ENCODE measurements at places on chromosomes 2 and 18. TPM values are rescaled to one million over a fixed set of nuclear protein-coding genes. Genes with fewer than 3 reads are reported as not detected.
A peak's percentile ranks its signal among the peaks of the same experiment; 100 is the strongest.

The SERPINB13 gene
- not detected for total RNA-seq

The MSH6 gene
- total RNA-seq: 33.6 TPM

The MOCOS gene
- 9.0 TPM for total RNA-seq

The ADAM23 gene
- total RNA-seq: 3.1 TPM

The ANKRD36 gene
- total RNA-seq: 25.2 TPM

DNA sequence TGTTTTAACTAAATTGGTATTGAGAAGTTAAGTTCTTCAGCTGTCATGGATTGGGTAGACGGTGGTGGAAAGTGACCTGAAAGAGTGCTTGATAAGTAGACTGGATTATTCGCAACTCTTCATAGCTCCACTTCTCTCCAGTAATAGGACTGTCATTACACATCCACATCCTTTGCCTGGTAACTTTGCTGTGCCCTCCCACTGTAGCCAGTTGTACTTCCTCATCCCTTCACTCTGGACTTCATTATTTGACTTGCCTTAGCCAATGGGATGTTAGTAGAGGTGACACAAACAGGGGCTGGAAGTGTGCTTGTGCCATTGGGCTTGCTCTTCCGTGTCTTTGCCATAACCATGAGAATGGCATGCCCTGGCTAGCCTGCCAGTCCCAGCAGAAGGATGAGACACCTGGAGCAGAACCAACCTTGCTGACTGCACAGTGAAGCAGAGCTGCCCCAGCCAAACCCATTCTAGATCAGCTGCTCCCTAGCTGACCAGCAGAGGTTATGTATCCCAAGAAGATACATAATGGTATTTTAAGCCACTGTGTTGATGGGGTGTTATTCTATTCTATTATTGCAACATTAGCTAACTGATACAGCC lies 16.9 kb downstream of the QPCT start:
- DNase-seq: no peak

- DNase-seq: no peak
Measured at GRCh38 chr2:15711126-15711860, 119.6 kb downstream of the DDX1 start.

GRCh38 chr2:241443486-241444223 lies 64.7 kb downstream of the STK25 start:
- peak; percentile 86 for DNase-seq

GRCh38 chr2:217444932-217445331 lies 557.9 kb downstream of the TNS1 start:
- no peak for DNase-seq
